Muscle of leg (tissue), 16 donors: ENCODE measurements at places on chromosomes 11 and 22.

- peak; percentile 56 for DNase-seq
Observed at GRCh38 chr11:85531191-85531897, 95.8 kb downstream of the DLG2 start.

DNA sequence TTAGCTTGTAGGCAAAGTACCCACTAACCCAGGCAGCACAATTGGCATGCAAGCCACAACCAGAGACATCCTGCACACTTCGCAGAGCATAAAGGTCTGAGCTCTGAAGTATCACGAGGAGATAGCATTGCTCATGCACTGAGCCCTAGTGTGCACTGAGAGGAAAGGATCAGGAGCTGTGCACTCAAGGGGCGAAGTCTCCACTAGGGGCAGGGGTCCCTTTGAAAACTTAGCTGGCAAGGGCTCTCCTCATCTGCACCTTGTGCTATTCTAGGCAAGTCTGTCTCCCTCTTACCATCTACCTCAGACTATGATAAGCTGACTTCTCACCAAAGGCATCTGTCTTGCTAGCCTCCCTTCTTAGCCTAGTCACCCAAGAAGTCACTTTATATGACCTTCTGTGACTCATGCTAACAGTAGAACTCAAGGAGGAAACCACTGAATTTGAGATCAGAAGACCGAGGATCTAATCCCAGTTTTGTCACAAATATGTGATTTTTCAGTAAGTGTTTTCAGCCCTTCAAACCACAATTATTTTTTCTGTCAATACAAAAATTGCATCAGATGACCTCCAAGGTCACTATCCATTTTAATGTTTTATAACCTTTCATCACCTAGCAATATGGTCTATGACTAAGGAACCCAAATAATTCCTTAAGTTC, 1078.0 kb downstream of the NTM start:
- no peak for DNase-seq

GRCh38 chr22:49340406-49340805, 487.3 kb downstream of the BRD1 start:
- no peak for DNase-seq

DNA sequence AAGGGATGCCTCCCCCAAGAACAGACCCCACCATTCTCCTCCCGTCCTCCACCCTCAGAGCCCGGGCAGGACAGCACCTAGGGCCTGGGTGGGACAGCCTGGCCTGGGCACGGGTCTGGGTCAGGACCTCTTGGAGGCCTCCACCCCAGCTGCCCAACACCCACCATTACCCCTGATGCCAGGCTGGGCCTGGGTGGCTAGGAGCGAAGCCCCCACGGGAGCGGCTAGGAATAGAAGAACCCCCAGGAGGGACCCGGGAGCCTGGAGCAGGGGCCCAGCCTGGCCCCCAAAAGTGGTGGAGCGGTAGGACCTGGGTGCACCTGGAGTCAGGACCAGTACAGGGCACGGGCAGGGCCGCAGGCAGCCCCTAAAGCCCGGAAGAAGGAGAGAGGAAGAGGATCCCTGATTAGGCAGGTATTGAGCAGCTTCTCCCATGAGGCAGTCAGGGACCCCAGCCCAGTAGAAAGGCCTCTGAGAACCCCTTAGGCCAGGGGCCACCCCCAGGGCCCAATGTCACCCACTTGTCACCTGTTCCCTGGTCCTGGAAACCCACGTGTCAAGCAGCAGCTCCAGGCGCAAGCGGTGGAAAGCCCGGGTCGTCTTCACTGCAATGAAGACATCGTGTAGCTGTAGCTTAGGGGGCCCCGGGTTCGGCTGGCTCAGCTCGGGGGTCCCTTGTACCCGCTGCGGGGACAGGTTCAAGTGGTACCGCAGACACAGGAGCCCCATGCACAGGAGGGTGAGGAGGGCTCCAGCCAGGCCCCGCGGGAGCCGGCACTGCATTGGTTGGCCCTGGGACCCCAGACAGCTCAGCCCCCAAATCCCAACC, 575 bp downstream of the MFNG start:
- no peak for DNase-seq

GRCh38 chr11:65551572-65552387, 6.4 kb downstream of the LTBP3 start:
- no peak for DNase-seq

DNA sequence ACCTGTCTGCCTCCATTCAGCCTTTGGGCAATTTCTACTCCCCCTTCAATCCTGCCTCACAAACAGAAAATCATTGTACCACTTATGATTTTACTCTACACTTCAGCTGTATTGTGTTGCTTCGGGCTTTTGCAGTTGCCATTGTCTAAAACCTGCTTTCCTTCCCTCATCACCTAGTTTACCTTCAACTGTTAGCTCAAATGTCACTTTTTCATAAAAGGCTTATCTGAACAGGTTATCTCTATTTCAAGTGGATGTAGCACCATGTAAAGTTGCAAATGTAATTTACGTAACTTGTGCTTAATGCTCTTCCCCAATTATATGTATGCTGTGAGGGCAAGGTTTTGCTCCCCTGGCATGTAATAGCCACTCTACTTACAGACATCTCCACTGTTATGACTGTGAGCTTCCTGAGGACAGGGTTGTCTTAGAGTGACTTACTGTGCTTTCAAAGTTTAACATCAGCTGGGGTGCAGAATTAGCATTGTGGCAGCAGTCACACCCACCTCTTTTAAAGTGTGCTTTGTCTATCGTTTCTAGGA, 5.4 kb downstream of the RPS25 start:
- DNase-seq: no peak

DNA sequence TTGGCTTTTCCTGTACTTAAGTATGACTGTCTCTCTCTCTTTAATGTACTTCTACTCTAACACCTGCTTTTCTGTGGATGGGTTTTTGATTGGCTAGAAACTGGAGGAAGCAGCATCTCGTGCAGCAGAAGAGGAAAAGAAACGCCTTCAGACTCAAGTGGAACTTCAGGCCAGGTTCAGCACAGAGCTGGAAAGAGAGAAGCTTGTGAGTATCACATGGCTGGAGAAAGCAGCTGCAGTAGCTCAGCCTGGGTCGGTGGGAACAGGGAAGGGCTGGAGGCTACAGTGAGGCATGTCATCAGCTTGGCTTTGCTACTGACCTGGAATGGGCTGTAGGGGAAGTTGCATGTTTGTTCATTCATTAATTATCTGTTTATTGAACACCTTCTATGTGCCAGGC, 74.2 kb downstream of the SWAP70 start:
- peak; percentile 84 for DNase-seq

GRCh38 chr11:134199531-134199930, 24.2 kb downstream of the NCAPD3 start:
- DNase-seq: no peak

GRCh38 chr11:7969756-7970646, 4.8 kb upstream of the NLRP10 start:
- no peak for DNase-seq

- DNase-seq: peak; percentile 20
Observed at GRCh38 chr11:7364660-7365059, 113.0 kb downstream of the SYT9 start.

- no peak for DNase-seq
Observed at GRCh38 chr11:70501933-70502540, 103.7 kb downstream of the CTTN start.

DNA sequence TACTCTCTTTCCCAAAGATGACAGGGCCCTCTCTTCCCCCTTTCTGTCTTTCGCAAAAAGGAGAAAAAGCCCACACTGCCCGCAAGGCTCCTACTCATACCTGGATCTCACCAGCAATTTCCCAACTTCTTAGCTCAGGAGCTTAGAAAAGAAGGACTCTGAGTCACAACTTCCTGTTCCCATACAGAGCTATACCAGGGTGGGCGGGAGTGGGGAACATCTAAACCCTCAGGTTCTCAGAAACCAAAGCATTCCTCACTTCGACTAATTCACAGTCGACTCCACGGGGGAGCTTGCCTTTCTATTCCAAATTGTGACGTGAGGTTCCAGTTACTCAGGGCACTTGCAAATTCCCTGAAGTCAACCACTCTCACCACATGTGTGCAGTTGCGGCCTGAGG, 61.9 kb downstream of the MTNR1B start:
- no peak for DNase-seq

DNA sequence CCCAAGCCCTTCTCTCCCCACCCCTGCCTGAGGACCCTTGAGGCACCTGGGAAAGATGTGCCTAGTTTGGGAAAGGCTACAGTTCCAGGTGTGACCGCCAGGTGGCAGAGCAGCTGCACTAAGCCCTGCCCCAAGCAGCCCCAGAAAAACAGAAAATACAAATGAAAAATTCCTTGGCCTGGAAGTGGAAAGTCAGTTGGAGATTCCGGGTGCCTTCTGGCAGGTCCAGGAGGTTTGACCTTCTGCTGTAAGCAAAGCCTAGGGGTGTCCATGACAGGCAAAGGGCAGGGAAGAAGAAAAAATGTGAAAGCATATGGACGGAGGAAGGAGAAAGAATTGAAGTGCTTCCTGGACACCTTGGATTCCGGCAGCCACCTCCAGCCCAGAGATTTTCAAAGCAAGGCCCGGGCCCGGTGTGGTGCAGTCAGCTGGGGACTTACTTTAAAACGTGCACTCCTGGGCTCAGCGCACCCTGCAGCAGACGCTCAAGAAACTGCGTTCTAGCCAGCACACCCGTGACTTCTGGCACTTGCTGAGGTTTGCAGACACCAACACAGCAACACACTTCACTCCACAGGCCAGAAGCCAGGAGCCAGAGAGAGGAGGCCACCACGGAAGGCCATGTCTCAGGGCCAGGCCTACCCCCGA, 37.3 kb upstream of the SLC22A12 start:
- peak; percentile 89 for DNase-seq

DNA sequence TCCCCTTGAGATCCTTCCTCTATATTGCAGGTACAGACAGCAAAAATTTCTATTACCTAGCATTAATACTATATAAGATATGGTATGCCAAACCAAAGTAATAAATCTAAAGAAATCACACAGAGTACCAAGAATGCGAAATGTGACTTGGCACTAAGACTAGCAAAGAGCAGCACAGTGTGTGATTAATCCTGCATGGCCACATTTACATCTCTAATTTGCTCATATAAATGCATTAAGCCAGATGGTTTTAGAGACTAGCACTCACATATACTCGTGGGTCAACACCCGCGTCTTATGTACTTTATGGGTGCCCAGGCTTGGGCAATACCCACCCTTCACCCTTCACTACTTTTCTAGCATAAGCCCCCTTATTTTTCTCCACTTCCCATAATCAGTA, 213.2 kb downstream of the TTC28 start:
- DNase-seq: no peak

DNA sequence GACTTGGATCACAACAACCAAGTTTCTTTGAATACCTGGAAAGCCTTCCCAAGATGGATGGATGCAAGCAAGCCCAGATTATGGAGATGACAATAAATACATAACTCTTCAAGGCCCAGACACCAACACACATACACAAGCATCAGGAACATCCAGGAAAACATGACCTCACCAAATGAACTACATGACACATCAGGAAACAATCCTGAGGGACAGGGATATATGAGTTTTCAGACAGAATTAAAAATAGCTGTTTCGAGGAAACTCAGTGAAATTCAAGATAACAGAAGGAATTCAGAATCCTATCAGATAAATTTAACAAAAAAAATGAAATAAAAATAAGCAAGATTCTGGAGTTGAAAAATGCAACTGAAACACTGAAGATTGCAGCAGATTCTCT, 659.4 kb downstream of the METTL15 start:
- no peak for DNase-seq

DNA sequence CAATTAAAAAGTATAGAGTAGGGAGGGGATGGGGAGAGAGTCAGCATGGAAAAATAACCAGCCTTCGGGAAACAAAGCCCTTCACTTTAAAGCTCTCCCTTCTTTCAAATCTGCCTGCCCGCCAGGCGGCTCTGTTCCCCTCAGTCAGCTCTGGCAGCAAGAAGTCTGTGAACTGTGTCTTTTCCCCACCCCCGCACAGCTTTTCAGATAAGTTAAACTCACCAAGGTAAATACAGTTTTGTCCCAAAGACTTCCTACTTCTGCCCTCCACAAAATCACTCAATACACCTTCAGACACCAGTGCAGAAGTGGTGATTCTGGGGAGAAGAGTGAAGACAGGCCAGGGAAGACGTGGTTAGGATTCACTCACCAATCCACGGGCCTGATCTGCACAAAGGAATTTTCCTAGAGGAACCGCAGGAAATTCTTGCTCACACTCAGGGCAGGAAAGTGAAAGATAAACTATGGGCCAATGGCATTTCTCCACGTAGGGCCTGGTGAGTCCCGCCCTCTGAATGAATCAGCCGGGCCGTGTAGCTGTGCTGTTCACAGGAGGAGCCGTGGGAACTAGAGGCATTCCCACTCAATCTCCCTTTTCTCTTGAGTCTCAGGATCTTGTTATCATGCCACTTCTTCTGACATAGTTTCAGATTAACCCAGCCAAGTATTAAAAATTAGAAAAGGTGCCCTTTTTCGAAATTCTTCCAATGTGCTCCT, at the start of gene TRIM5:
TSS of gene TRIM5 (minus strand) at position 429 of the 717 bp plus-strand sequence. CDS start 4,897 bp downstream, outside the sequence.
- peak; percentile 99 for DNase-seq

- DNase-seq: no peak
Observed at GRCh38 chr22:20890975-20891374, 26.2 kb upstream of the CRKL start.

GRCh38 chr11:69088676-69089146, 40.0 kb downstream of the TPCN2 start:
- DNase-seq: peak; percentile 83

GRCh38 chr11:9060700-9061111, 30.7 kb downstream of the SCUBE2 start:
- DNase-seq: no peak

- peak; percentile 25 for DNase-seq
Observed at GRCh38 chr11:71139516-71140205, 112.7 kb downstream of the SHANK2 start.

- DNase-seq: peak; percentile 97
Observed at GRCh38 chr22:45997077-45997776, 20.3 kb upstream of the WNT7B start.

GRCh38 chr11:17347676-17348075, 3.9 kb upstream of the NCR3LG1 start:
- DNase-seq: no peak

DNA sequence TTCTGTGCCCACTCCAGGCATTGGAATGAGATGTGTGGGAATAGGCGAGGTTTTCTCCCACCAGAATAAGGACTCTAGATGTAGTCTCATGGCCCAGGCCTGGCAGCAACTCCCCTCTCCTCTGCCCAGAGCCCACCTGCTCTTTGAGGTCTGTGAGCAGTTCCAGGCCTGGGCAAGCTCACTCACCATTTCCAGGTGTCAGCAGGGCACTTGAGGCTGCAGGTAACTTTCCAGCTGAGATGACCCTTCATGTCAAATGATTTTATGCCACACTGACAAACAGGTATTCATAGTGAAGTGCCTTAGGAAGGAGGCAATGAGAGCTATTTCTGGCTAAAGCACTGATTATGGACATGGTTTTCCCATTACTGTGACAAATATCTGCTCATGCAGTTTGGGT, 123.3 kb upstream of the CCDC90B start:
- DNase-seq: peak; percentile 25
